ENCODE measurements at places on chromosomes 6 and 20.

DNA sequence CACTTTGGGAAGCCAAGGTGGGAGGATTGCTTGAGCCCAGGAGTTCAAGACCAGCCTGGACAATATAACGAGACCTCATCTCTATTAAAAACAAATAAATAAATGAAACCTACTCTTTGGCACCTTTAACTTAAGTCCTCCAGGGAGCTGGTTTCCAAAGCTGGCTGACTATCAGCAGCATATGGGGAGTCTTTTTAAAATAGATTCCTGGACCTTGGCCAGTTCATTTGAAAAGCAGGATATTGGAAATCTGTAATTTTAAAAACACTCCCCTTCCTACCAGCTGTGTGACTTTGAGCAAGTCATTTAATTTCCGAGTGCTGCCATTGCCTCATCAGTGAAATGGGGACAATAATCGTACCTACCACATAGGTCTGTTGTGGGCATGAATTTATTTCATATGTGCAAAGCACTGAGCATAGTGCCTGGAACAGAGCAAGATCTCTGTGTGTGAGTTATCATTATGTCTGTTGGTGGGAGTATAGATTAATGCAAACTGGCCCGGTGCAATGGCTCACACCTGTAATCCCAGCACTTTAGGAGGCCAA is 40.9 kb upstream of the PTPN1 start:
- H3K4me3 ChIP-seq: no peak overlapping the region
- DNase-seq: no peak
- no peak overlapping the region for H3K27ac ChIP-seq
- no peaks in the 10 kb centered on the region for H3K27me3 ChIP-seq
- no peaks in the 10 kb centered on the region for H3K36me3 ChIP-seq

- DNase-seq: no peak
- no peak overlapping the region for H3K27ac ChIP-seq
- H3K27me3 ChIP-seq: no peaks in the 10 kb centered on the region
- no peaks in the 10 kb centered on the region for H3K4me1 ChIP-seq
- H3K4me3 ChIP-seq: no peak overlapping the region
Measured at GRCh38 chr20:39523405-39523804, 561.3 kb downstream of the DHX35 start.

- no peak for DNase-seq
- H3K36me3 ChIP-seq: no peaks in the 10 kb centered on the region
- H3K27ac ChIP-seq: no peak overlapping the region
- no peaks in the 10 kb centered on the region for H3K4me1 ChIP-seq
- no peak overlapping the region for H3K4me3 ChIP-seq
Measured at GRCh38 chr20:40563296-40563950, 125.6 kb downstream of the MAFB start.

DNA sequence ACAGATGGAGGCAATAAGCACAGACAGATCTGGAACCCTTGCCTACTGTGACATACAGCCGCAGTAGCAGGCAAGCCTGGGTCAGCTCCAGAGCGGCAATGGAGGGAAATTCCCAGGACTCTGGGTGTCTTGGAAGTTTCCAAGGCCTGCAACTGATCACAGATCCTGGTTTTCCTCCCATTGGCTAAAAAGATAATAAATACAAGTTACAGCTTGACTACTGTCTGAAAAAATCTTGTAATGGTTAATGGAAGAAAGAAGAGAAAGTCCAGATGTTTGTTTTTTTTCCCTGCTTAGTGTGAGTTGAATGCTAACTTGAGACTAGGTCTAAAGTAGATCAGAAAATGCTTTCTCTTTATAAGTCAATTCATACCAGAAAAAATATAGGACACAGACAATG is 307.6 kb downstream of the ALDH8A1 start:
- DNase-seq: no peak
- no peak overlapping the region for H3K27ac ChIP-seq
- H3K27me3 ChIP-seq: no peaks in the 10 kb centered on the region
- no peaks in the 10 kb centered on the region for H3K36me3 ChIP-seq
- H3K4me1 ChIP-seq: peaks cover 7% of the 10 kb centered on the region

- peaks cover 9% of the 10 kb centered on the region for H3K27me3 ChIP-seq
- H3K4me3 ChIP-seq: no peak overlapping the region
- no peak overlapping the region for H3K27ac ChIP-seq
- DNase-seq: peak; percentile 54
Measured at GRCh38 chr20:10672624-10673127, 1.1 kb downstream of the JAG1 start.

- H3K4me1 ChIP-seq: no peaks in the 10 kb centered on the region
- no peak overlapping the region for H3K27ac ChIP-seq
- no peaks in the 10 kb centered on the region for H3K36me3 ChIP-seq
Measured at GRCh38 chr6:40341726-40342125, 245.4 kb downstream of the LRFN2 start.

DNA sequence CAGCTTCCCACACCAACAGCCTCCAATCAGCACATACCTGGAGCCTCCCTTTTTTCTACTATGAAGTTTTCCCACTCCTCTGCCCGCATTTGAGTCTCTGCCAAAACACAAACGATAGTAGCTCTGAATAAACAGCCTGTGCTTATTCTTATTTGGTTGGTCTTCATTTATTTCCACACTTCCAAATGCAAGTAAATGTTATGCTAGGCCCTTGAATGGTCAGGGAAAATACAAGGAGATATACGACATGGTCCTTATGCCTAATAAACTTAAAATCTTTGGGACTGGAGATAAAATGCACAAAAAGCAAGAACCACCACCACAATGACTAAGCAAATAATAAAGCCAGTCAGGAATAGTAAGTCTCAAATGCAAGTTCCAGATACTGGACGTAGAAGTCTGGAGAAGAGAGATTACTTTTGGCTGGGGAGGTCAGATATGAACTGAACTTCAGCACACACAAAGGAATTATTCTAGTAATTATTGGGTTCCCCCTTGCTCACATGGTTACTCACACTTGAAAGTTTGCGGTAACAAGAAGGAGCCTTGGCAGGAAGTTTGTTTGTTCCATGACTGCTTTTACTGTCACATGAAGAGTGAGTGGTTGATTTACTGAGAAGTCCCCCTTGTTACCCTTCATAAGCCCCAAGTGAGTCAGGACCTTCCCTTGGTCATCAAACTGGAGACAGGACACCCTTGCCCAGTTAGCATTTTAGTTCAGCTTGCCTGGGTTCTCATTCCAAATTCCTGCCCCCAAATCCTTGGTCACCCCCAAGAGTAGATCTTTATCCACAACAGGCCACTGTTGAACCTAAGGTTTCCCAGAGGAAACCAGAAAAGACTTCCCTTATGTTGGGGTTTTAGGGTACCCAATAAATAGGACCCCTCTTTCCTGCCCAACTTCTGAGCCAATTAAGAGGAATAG is 511.2 kb upstream of the JARID2 start:
- peaks cover 48% of the 10 kb centered on the region for H3K4me1 ChIP-seq
- no peak for DNase-seq

- H3K36me3 ChIP-seq: peaks cover 3% of the 10 kb centered on the region
- no peak for DNase-seq
Measured at GRCh38 chr6:119207971-119208725, 129.7 kb upstream of the FAM184A start.

GRCh38 chr6:143333081-143333480 is 117.4 kb downstream of the ADAT2 start:
- no peak for DNase-seq
- H3K36me3 ChIP-seq: no peaks in the 10 kb centered on the region
- H3K4me3 ChIP-seq: no peak overlapping the region
- H3K27ac ChIP-seq: no peak overlapping the region

DNA sequence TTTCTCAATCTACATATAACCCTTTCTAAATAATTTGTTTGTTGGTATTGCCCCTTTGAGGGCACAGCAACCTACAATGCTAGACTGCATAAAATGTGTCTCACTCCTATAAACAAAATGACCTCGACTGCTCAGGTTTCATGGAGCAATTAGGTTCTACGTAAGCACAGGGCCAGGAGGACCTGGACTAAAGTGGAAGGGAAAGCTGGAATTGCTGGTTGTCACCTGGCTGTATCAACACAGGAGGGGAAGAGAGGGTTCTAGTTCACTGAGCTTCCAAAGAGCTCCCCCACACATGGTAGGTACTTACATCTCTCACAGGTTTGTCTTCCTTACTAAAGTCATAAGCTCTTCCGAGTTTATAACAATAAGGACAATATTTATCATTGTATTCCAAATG is 51.0 kb downstream of the NCOA6 start:
- H3K36me3 ChIP-seq: peaks cover 8% of the 10 kb centered on the region
- H3K4me3 ChIP-seq: no peak overlapping the region
- no peaks in the 10 kb centered on the region for H3K27me3 ChIP-seq
- no peaks in the 10 kb centered on the region for H3K4me1 ChIP-seq

GRCh38 chr6:97214671-97215070 is 68.3 kb downstream of the MMS22L start:
- H3K4me3 ChIP-seq: no peak overlapping the region
- DNase-seq: no peak
- no peaks in the 10 kb centered on the region for H3K4me1 ChIP-seq
- H3K36me3 ChIP-seq: no peaks in the 10 kb centered on the region
- H3K27me3 ChIP-seq: no peaks in the 10 kb centered on the region
- no peak overlapping the region for H3K27ac ChIP-seq

DNA sequence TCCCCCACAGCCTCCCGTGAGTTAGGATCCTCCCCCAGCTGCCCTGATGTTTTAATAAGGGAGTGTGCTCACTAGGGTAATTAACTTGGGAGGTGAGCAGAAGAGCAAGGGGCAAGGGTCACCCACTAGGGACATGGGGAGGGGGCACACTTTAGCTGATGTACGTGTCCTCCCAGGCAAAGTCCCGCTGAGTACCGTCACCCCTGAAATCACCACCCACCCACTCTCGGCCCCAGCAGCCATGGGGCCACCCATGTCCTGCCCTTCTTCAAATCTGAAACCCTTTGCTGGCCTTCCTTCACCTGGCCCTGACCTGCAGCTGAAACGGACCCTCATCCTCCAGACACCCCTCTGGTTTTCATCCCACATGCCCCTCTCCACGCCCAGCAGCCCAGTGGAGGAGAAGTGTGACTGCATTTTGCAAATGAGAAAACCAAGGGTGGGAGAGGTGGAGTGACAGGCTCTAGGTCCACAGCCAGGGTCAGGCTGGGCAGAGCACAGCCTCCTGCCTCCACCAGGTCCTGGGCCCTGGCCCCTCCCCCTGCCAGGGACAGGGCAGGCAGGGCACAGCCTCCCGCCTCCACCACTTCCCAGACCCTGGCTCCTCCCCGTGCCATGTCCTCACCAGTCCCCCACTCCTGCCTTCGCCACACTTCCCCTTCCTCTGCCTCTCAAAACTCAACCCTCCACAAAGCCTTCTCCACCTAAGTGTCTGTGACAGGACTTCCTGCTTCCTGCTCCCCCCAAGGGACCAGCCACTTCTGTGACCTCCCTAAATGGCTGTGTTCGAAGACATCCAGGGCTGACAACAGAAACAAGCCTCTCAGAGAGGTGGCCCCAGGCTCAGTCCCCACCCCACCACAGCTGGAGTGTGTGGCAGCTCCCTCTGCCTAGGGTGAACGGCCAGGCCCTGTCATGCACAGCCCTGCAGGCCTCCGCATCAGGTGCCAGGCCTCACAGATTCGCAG is 15.1 kb downstream of the ACSS1 start:
- H3K4me3 ChIP-seq: peak overlapping the region; percentile 28
- H3K4me1 ChIP-seq: peaks cover 46% of the 10 kb centered on the region
- no peaks in the 10 kb centered on the region for H3K27me3 ChIP-seq
- DNase-seq: peak; percentile 34
- H3K27ac ChIP-seq: peak overlapping the region; percentile 59

DNA sequence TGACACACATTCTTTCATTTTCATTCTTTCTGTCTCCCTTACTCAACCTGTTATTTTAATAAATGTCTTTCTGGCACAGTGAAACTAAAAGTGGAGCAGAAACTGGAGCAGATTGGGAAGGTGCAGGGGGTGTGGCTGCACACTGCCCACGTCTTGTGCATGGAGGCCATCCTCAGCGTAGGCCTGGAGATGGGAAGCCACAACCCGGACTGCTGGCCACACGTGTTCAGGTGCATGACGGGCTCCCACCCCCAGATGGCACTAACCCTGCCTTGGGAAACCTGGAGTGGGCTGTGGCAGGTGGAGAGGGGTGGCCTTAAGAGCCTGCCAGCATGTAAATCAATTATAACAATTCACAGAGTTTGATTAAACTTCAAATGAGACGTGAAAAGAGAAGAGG is 71.4 kb upstream of the PBOV1 start:
- DNase-seq: no peak
- no peaks in the 10 kb centered on the region for H3K36me3 ChIP-seq
- no peak overlapping the region for H3K4me3 ChIP-seq
- no peaks in the 10 kb centered on the region for H3K4me1 ChIP-seq

- peaks cover 5% of the 10 kb centered on the region for H3K4me1 ChIP-seq
- no peak overlapping the region for H3K4me3 ChIP-seq
- no peaks in the 10 kb centered on the region for H3K27me3 ChIP-seq
- no peak overlapping the region for H3K27ac ChIP-seq
- no peak for DNase-seq
Measured at GRCh38 chr20:64232794-64233193, 22.8 kb upstream of the PCMTD2 start.

- H3K27me3 ChIP-seq: no peaks in the 10 kb centered on the region
- H3K4me3 ChIP-seq: no peak overlapping the region
- H3K36me3 ChIP-seq: no peaks in the 10 kb centered on the region
- no peaks in the 10 kb centered on the region for H3K4me1 ChIP-seq
- no peak overlapping the region for H3K27ac ChIP-seq
Measured at GRCh38 chr6:1796706-1797529, 187.2 kb downstream of the FOXC1 start.

DNA sequence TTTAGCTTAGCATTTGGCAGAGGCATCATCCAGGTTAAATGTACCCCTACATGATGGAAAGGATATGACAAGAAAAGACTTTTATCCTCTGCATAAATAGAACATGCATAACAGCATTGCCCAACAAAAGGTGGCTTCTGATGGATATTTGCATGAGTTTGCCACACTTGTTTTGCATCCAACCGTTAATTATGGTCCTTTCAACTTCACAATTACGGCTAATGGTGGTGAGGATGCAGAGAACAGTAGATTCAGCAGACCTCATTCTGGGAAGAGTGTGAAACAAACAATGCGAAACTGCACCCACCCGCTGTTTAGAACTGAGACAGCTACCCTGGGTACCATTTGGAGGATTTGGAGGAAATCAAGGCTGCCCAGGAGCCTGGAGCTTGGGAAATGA is 690.9 kb upstream of the CHD6 start:
- H3K4me3 ChIP-seq: no peak overlapping the region
- DNase-seq: no peak
- no peaks in the 10 kb centered on the region for H3K4me1 ChIP-seq
- H3K27ac ChIP-seq: no peak overlapping the region
- no peaks in the 10 kb centered on the region for H3K27me3 ChIP-seq

- no peak overlapping the region for H3K27ac ChIP-seq
- no peaks in the 10 kb centered on the region for H3K27me3 ChIP-seq
- no peaks in the 10 kb centered on the region for H3K4me1 ChIP-seq
- no peak for DNase-seq
- peaks cover 40% of the 10 kb centered on the region for H3K36me3 ChIP-seq
- H3K4me3 ChIP-seq: no peak overlapping the region
Measured at GRCh38 chr6:152207915-152208714, 400.6 kb downstream of the ESR1 start.

- H3K27ac ChIP-seq: peak overlapping the region; percentile 83
- no peaks in the 10 kb centered on the region for H3K4me1 ChIP-seq
- no peaks in the 10 kb centered on the region for H3K27me3 ChIP-seq
- H3K4me3 ChIP-seq: no peak overlapping the region
- H3K36me3 ChIP-seq: no peaks in the 10 kb centered on the region
Measured at GRCh38 chr6:146890644-146891434, 292.1 kb downstream of the ADGB start.

Measured in CD8-positive, alpha-beta memory T cell (primary cell).